GM12864 (cell line): ENCODE measurements at places on chromosomes 12 and 14.

DNA sequence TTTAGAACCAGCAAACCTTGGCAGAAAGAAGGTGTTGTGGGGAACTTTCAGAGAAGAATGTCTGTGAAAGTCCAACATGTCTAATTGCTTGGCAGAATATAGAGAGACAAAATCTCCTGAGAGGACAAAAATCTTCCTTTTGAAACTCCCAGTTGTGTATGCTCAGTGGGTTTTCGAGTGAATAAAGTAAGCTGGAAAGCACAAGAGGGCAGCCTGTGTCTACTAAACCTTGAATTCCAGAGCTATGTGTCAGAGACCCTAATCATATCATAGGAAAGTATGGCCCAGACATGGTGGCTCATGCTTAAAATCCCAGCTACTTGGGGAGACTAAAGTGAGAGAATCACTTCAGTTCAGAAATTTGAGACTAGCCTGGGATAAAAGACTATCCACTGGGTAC, 661.2 kb downstream of the SLC16A7 start:
- no peak for DNase-seq

DNA sequence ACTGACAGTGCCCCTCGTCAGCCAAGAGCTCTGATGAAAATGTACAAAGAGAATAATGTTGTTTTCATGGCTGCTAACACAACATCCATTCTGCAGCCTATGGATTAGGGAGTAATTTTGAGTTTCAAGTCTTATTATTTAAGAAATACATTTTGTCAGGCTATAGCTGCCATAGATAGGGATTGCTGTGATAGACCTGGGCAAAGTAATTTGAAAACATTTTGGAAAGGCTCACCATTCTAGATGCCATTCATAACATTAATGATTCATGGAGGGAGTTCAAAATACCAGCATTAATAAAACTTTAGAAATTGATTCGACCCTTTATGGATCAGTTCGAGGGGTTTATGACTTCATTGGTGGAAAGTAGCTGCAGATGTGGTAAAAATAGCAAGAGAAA, 149.8 kb downstream of the GPHN start:
- DNase-seq: no peak

- no peak for DNase-seq
Measured at GRCh38 chr14:105043641-105044040, 21.6 kb downstream of the GPR132 start.

- DNase-seq: no peak
Measured at GRCh38 chr12:120687578-120688289, 785 bp downstream of the MLEC start.

DNA sequence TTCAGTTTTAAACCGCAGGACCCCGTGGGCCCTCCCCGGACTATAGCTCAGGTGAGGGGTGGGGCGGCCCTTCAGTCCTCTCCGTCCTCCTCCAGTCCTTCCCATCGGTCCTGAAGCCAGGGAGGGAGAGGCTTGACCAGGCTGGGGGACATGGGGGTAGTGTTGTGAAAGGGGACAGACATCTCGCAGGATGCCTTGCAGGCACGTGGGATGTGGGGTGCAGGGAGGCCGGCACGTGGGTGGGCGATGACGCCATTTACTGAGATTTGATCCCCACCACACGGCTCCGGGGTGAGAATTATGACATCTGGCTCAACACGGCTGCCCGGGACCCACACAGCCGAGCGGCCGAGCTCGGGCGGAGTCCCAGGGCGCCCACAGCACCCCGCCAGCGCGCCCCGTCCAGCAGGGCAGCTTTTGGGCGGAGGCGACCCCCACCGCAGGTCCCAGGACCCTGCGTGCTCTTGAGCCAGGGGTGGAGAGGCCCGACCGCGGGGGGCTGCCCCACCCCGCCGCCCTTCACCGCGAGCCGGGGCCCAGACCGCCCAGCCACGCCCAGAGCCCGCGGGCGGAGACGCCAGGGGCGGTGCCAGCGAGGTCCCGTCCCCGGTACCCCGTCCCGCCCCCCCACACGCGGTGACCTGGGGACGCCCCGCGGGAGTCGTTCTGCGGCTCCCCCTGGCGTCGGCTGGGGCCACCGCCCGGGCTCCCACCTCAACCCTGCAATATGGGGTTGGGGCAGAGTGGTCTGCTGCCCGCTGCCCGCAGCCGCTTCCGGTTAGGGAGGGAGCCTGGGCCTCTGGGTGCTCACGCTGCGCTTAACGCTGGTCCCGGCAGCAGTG, 3.3 kb upstream of the EXOC3L4 start:
- no peak for DNase-seq

DNA sequence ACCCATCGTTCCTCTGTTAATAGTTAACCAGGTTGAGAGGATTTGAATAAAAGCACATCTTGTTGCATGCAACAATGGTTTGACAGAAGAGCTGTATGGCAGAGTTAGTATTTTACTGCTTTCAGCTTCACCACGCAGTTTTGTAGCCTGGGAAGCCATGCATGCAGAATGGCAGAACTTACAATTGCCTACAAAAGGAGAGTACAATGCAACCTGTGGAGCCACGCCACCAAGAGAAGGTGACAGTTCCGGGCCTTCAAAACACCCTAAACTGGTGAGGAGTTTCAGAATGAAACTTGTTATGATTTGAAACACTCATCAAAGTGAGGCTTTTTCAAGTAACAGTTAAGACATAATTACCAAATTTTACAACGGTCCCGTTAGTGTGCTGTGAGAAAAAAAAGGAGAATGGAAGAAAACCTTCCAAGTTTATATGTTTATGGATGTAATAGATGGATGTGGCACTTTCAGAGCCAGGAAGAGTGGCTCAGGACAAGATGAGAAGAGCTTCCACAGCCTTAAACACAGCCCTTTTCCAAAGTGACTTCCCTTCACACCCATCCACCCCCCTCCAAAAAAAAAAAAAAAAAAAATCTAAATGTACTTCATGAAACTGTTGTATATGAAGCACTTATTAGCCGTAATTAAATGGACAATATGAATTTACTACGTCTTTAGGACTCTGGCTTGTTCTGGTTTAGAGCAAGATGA, 158.7 kb downstream of the EGLN3 start:
- no peak for DNase-seq

- DNase-seq: no peak
Measured at GRCh38 chr12:17609701-17610100, 480.3 kb downstream of the RERGL start.

- DNase-seq: no peak
Measured at GRCh38 chr12:92365836-92366235, 220.2 kb upstream of the BTG1 start.

DNA sequence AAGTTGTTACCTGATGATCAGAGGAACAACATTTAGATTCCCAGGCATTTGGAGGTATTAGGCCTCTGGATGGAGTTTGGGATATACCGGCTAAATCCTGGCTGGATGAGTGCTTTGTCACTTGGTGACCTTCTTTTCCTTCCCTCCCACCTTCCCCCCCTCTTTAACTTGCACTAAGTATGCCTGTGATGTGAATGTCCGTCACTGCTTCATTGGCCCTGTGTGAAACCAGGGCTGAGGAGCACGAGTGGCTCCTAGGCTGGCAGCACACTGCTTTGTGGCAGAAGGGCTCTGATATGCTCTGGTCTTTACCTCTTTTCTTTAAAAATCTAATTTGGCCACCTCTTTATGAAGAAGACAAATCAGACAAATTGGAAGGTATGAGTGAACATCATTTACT, 95.7 kb downstream of the ESR2 start:
- DNase-seq: no peak

DNA sequence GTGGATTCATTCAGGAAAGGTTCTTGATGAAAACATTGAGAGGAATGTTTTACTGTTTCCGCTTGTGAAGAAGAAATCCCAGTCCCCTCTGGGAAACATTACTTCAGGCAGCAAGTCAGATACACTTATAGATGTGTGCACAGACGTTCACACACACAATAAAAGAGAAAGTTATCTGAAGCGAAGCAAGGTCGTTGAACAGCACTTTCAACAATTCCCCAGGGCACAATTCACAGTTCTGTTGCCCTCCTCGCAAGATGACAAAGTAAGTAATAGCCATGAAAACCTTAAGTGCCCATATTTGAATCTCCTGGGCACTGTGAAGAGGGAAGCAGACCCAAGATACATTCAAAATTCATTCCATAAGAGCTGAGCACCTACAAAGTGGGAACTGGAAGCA, 156.6 kb upstream of the CAND1 start:
- no peak for DNase-seq

- DNase-seq: no peak
Measured at GRCh38 chr12:54588110-54588889, at the start of gene PPP1R1A. TSS of gene PPP1R1A (minus strand) at chr12:54588659. CDS start at chr12:54588488, 171 bp downstream.

GRCh38 chr14:21192447-21192822, 36.6 kb upstream of the OR5AU1 start:
- no peak for DNase-seq

DNA sequence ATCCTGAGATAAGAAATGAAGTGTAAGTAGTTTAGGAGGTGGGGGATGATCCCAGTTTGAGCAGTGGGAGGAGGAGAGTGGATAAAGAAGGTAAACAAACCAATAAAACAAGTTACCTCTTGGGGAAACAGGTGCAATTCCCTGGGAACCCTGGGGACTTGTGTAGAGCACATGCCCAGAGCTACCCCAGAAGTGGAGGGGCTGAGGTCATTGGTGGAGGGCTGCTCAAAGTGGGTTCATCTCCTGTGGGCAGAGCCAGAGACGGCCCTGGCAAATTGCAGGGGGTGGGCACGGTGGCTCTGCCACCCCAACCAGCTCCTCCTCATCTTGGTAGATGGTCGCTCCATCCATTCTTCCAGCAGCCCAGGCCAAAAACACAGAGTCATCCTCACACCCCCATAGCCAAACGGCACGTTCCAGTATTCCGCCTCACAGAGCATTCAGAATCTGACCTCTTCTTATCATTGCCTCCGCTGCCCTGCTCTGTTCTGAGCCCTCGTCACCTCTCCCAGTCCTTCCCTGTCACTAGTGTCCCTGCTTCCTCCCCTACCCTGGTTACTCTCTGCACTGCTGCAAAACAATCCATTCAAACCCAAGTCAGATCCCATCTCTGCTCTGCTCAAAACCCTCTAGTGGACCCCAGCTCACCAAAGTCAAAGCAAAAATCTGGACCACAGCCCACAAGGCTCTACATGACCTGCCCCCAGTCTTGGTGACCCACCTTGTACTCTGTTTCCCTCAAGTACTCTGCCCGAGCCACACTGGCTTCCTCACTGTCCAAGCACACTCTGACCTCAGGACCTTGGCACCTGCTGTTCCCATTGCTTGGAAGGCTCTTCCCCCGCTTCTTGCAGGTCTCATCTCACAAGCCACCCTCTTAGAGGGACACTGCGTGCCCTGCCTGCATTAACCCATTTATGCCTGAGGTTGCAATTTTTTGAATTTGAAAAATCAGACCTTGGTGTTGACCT, 5.5 kb downstream of the CYP46A1 start:
- DNase-seq: no peak

- no peak for DNase-seq
Measured at GRCh38 chr14:65000898-65001591, 14.3 kb downstream of the FNTB start.

DNA sequence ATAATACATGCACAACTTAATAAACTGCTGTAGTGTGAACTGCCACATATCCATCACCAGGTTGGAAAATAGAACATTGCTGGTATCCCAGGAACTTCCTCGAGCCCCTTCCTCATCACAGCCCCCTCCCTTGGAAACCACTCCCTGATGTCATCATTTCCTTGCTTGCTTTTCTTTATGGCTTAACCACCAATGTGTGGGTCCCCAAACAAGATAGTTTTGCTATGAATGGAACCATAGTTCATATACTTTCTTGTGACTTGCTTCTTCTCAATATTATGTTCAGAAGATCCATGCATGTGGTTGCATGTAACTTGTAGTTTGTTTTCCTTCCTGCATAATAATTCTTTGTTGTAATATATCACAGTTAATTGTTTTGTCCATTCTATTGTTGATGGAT, 8.9 kb upstream of the WNT5B start:
- DNase-seq: no peak

DNA sequence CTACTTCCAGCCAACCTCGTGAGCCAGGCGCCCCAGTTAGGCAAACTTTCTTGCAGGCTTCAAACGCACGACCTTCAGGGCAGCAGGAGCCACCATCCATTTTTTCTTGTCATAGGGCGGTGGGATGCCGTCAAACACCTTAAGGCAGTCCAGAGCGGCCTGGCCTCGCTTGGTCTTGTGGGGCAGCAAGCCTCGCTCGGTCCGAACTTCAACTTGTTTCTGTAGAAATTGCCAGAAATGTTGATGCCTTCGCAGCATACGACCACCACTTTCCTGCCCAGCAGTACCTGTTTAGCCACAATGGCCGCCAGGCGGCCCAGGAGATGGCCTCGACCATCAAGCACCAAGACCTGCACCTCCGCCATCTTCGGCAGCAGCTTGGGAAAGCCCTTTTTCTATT, 474.7 kb downstream of the MDGA2 start:
- DNase-seq: no peak
